ENCODE measurements at places on chromosomes 12 and 14. TPM values are rescaled to one million over a fixed set of nuclear protein-coding genes. Genes with fewer than 3 reads are reported as not detected.

Gene PDE3A
- total RNA-seq: 161 TPM

DNA sequence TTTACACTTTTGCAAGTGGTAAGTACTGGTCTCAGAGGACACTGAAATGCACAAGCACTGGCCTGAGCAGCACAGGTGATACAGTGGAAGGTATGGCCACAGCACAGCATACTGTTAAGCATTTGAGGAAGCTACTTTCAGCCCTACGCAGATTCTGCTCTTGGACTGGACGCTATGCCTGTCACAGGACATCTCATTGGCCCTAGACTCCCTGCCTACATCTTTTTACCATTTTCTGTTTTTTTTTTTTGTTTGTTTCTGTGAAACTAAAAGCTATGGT, 144.2 kb upstream of the ABCD2 start:
- peaks cover 34% of the 10 kb centered on the region for H3K36me3 ChIP-seq
- DNase-seq: no peak
- no peaks in the 10 kb centered on the region for H3K4me1 ChIP-seq
- no peak overlapping the region for H3K4me3 ChIP-seq

Gene B4GALNT3
- 43.4 TPM for total RNA-seq

DNA sequence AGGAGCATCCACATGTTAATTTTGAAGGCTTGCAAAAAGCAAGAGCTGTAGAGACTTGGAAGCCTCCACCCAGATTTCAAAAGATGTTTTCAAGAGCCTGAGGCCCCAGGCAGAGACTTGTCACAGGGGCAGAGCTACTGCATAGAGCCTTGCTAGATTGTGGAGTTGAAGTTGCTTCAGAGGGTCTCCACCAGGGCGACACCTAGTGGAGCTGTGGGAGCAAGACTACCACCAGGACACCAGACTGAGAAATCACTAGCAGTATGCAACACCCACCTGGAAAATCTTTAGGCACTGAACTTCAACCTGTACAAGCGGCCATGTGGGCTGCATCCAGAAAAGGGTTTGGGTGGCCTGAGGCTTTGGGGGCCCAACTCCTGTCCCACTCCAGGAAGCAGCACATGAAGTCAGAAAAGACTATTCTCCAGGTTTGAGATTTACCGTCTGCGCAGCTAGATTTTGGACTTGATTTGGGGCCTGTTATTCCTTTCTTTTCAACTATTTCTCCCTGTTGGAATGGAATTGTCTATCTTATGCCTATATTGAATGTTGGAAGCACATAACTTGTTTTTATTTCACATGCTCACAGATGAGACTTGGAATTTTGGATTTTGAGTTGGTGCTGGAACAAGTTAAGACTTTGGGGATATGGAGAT, 508.6 kb downstream of the FLRT2 start:
- H3K4me3 ChIP-seq: no peak overlapping the region
- H3K4me1 ChIP-seq: no peaks in the 10 kb centered on the region
- H3K36me3 ChIP-seq: no peaks in the 10 kb centered on the region
- no peaks in the 10 kb centered on the region for H3K27me3 ChIP-seq
- no peak overlapping the region for H3K27ac ChIP-seq
